GM10248 (cell line): ENCODE measurements at places on chromosomes 11 and 22.

GRCh38 chr11:42066113-42066512 is 606.7 kb upstream of the LRRC4C start:
- no peak for DNase-seq

- no peak for DNase-seq
Observed at GRCh38 chr11:79809487-79809886, 368.7 kb upstream of the TENM4 start.

DNA sequence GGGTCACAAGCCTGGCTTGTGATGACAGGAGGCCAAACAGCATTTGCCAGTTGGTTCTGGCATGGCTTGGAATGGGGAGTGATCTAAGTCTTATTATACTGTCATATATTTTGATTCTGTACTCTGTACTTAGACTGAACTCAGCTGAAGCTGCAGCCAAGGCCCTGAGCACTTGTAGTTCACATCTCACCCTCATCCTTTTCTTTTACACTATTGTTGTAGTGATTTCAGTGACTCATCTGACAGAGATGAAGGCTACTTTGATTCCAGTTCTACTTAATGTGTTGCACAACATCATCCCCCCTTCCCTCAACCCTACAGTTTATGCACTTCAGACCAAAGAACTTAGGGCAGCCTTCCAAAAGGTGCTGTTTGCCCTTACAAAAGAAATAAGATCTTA is 843 bp downstream of the OR56B1 start:
- no peak for DNase-seq

GRCh38 chr11:898143-898511 is 12.5 kb downstream of the CHID1 start:
- DNase-seq, result no peak

DNA sequence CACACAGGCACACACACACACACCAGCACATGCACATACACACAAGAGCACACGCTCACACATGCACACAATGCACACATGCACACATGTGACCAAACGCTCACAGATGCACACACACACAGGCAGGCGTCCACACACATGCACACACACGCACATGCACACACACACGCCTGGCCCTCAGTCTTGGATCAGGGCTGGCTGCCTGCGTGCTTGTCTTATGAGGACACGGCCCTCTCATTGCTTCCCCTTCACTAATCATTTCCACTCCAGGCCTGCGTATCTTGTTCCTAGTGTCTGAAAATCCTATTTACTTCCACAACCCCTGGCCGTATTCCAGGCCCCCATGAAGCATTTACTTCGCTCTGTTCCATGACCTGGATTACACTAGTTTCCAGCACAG is 740.5 kb downstream of the BRD1 start:
- no peak for DNase-seq

GRCh38 chr11:9069256-9069655 is 22.1 kb downstream of the SCUBE2 start:
- no peak for DNase-seq

GRCh38 chr22:31291481-31292235 is 630 bp downstream of the PIK3IP1 start:
- no peak for DNase-seq

DNA sequence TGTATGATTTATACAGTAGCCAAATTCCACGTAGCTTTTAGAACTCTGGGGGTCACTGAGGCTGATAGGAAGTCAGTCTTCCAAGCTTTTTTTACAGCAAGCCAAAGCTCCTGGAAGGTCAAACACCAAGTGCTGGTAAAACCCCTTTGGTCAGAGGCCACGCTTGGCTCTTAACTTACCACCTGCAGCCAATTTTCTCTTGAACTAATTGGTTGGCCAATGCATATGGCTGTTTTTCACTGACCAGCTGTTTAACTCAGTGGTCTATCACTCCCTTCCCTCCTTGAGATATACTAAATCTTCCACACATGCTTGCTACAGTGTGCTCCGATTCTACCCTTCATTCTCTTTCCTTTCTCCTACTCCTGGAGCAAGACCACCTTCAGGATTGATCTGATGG is 116.0 kb downstream of the FAR1 start:
- no peak for DNase-seq

GRCh38 chr11:57349491-57350274 is 11.5 kb downstream of the P2RX3 start:
- peak; percentile 81 for DNase-seq

DNA sequence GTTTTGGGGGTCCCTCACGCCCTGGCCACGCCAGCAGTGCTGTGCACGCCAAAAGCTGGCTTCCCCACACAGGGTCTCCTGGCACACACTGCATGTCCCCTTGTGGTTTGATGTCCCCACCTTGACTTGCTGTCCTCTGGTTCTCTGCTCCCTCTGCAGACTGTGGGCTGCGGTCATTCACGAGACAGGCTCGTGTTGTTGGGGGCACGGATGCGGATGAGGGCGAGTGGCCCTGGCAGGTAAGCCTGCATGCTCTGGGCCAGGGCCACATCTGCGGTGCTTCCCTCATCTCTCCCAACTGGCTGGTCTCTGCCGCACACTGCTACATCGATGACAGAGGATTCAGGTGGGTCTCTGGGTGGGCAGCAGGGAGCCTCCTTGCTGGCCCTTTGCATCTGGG is 40.2 kb downstream of the ST14 start:
- DNase-seq, result no peak

- DNase-seq, result no peak
Observed at GRCh38 chr11:16911658-16912057, 102.6 kb downstream of the PLEKHA7 start.

DNA sequence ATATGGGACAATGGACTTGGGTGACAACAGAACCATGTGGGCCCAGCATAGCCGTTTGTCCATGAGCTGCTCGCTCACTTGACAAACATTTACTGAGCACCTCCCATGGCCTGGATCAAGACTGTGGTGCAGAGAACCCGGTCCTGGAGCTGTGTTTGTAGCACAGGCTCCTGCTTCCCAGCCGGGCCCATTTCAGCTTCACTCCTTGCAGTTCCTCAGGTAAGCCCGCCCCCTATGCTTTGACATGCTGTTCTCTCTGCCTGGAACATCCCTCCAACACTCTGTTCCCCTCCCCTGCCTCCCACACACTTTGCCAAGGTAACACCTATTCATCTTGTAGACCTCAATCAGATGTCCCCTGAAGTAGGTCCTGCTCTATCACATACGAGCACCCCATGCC is 19.3 kb upstream of the IGSF22 start:
- no peak for DNase-seq

GRCh38 chr11:135075740-135076139 is 663.7 kb upstream of the B3GAT1 start:
- DNase-seq, result no peak

DNA sequence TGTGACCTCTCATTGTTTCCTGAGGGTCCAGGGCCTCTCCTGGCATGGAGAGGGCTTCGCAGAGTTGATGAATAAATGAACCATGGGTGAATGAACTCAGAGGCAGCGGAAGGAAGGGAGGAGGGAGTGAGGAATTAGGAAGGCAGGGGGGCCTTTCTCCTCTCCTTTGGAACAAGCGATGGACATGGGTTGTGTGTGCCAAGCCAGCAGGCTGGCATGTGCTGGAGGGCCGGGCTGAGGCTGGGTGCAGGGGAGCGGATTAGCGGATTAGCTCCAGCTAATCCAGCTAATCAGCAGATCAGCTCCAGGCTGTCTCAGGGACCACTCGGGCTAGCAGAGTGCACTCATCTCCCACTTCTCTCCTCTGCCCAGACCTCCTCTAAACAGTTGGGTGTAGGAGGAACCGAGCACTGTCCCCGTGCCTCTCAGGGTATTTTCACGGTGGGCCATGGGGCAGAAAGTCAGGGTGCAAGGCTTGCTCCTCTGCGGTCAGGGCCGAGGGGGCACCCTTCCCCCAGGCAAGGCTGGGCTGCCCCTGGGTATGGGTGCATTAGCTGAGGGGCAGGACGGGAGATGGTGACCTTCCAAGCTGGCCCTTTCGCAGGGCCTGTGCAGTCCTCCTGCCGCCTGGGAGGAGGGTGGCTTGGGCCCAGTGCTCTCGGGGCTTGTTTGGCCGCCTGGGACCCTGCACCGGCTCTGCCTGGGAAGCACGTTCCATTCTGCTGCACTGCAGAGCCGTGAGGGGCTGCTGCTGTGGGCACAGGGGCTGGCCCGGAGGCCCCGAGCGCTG is 120.3 kb upstream of the B3GAT1 start:
- no peak for DNase-seq

- DNase-seq, result no peak
Observed at GRCh38 chr11:41400124-41400523, 59.3 kb downstream of the LRRC4C start.

- DNase-seq, result peak; percentile 56
Observed at GRCh38 chr11:62108017-62108750, 15.6 kb upstream of the INCENP start.

DNA sequence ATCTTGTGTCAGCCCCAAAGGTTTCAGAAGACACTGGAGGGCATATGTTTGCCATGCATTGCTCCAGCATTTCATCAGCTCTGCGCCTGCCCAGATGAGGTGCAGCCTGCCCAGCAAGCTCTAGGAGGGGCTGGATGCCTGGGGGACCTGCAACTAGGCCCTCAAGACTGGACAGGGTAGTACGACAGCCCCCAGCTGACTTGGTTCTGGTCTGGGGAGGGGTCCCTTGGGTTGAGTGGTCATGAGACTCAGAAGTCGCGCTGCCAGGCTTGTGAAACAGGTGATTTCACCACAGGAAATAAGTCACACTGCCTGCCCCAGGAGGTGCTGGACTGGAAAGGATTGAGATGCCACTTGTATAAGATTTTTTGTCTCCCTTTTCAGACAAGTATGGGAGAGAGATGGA is 23.4 kb downstream of the TPBGL start:
- no peak for DNase-seq

- no peak for DNase-seq
Observed at GRCh38 chr11:85652786-85653447, 5.2 kb downstream of the TMEM126A start.

- no peak for DNase-seq
Observed at GRCh38 chr11:69734841-69735240, 31.0 kb upstream of the FGF19 start.

DNA sequence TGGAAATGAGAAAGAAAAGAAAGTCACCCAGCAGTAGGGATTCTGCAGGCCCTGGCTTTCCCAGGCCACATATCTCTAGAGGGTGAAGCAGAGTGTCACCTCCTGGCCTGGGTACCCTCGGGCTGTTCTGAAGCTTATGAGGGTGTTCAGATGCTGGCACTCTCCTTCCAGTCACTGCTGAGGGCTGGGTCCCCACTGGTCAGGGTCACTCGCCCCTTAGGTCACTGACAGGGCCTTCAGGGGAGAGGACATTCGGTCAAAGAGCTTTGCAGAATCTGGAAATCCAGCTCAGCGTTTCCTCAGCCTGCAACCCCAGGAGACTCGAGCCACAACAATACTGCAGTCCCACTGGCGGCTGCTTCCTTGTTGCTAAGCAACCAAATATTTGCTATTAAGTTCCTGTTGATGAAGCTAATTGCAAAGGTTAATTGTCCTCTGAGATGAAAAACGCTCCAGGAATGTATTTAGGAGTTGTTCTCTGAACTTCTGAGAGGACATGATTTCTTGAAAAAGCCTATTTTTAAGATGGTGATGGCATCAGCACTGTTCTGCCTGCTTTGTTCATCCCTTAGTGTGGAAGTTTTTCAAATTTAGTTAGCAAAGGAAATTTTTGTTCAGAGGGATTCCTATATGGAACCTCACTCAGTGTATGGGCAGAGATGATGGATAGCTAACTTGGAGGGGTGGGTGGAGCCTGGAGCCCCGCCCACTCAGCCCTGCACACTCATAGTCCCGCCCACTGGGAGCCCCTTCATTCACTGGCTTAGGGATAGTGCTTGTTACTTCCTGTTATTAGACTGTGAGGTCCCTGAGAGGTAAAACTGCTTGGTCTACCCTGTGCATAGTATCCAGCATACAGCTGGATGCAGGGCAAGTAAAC is 109.2 kb downstream of the CSNK2A3 start:
- peak; percentile 45 for DNase-seq

DNA sequence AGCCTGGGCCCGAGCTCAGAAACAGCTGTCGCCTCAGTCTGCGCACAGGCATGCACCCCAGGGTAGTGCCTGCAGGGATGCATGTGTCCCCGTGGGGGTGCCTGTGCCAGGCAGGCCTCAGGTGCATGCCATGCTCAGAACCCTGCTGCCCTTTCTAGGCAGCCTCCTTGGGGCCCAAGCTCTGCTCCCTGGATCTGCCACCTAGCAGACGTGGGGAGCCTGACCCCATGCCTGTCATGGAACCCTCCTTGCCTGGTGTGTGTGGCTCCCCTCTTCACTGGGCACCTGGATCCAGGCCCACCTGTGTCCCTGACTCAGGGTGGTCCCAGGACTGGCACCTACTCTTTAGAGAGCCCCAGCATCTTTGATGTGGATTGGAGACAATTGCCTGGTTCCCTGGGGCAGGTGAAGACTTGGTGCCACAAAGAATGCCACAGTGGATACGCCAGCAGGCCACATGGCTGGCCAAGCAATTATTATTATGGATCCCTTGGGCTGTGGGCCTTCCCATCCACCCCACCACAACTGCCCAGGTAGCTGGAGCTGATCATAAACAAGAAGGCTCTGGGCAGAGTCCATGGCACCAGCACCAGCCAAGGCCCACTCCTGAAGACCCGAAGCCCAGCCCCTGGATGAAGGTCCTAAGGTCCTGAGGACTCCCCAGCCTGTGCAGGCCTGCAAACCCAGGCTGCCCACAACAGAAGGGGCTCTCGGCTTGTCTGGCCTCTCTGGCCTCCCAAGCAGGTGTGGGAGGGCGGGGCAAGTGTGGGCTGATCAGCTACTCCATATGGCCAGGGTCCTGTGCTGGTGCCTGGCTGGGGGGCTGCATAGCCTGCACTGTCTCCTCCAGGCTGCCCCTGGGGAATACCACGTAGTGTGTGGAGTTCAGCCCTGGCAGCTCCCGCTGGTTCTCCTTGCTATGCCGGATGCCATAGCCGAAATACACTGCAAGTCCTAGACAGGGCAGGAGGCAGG is 3.8 kb downstream of the SLC7A4 start:
- no peak for DNase-seq
